Endothelial cell (in vitro differentiated cells): ENCODE measurements at places on chromosomes 2 and 18.

GRCh38 chr2:101153077-101153707 is 2.0 kb upstream of the TBC1D8 start:
- H3K27ac ChIP-seq = no peak overlapping the region
- H3K4me3 ChIP-seq = no peak overlapping the region
- peaks cover 36% of the 10 kb centered on the region for H3K4me1 ChIP-seq

DNA sequence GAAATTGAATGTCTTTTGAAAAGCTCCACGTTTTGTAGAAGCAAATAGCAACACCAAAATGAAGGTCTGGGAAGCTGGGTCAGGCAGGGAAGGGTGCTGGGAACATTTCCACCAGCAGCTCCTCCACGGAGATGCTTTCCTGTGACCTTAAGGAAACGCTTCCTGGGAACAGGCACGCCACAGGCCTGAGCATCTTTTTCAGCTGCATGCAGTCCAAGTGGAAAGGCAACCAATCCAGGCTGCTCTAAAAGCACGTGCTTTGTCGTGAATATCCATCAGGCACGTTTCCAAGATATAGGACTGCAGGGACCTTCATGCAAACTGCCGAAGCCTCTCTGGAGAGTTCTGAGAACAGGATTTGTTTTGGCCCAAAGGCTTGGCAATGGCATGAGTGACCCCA is 109.3 kb downstream of the KLHL29 start:
- H3K27ac ChIP-seq = no peak overlapping the region
- H3K4me1 ChIP-seq = peaks cover 11% of the 10 kb centered on the region
- H3K27me3 ChIP-seq = peaks cover 7% of the 10 kb centered on the region

GRCh38 chr2:113818382-113818951 is 62.0 kb upstream of the SLC35F5 start:
- H3K27ac ChIP-seq = no peak overlapping the region
- H3K4me3 ChIP-seq = no peak overlapping the region
- DNase-seq = peak; percentile 5

- H3K4me3 ChIP-seq = no peak overlapping the region
- H3K27ac ChIP-seq = no peak overlapping the region
- H3K36me3 ChIP-seq = no peaks in the 10 kb centered on the region
- peaks cover 5% of the 10 kb centered on the region for H3K4me1 ChIP-seq
- no peak for DNase-seq
These were observed 1.7 kb upstream of the C2orf42 start for GRCh38 chr2:70192516-70192915.

GRCh38 chr2:136798766-136799165 is 33.4 kb downstream of the THSD7B start:
- H3K36me3 ChIP-seq = no peaks in the 10 kb centered on the region
- no peak overlapping the region for H3K4me3 ChIP-seq
- no peaks in the 10 kb centered on the region for H3K4me1 ChIP-seq
- no peaks in the 10 kb centered on the region for H3K27me3 ChIP-seq
- no peak for DNase-seq
- H3K27ac ChIP-seq = no peak overlapping the region

- H3K4me1 ChIP-seq = no peaks in the 10 kb centered on the region
- H3K4me3 ChIP-seq = peak within 1 kb of the TSS; percentile 78
These were observed at the start of gene FER1L5 for GRCh38 chr2:96642564-96643360. Gene FER1L5 (plus strand): TSS chr2:96642764. CDS start chr2:96642837, 73 bp downstream.

- DNase-seq = no peak
- H3K36me3 ChIP-seq = no peaks in the 10 kb centered on the region
These were observed 16.8 kb upstream of the SRBD1 start for GRCh38 chr2:45627911-45628310.

DNA sequence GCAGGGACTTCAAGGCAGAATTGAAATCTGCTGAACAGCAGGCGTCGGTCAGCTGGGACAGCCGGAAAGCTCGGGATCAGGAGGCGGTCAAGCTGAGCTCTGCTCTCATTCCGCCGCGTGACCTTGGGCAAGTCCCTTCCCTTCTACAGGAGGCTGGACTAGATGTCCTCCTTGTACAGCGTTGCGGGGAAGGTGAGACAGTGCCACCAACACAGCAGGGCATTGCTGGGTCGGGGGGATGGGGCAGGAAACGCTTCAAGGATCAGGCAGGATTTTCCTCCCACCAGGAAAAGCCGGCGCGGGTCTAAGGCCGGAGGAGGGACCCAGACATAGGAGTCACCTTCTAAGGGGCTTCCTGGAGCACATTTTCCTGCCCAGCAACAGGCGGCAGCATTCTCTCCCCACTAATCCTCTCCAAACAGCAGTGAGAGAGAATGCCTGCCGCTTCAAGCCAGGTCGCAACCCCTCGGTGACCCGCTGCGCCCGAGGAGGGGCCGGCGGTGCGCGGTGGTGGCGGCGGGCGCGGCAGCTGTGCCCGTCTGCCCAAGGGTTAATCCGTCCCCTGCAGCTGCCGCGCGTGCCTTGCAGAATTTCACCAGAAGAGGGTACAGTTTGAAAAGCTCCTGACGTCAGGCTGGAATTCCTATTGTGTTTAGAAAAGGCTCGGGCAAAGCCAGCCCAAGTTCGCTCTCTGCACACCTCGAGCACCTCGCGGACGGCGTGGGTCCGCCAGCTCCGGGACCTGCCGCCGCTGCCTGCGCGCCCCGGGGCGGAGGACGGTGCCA is at the start of gene KCNF1:
Gene KCNF1 (plus strand): TSS at position 644 of the 785 bp plus-strand sequence. CDS start 493 bp downstream, outside the sequence.
- H3K4me3 ChIP-seq = peak within 1 kb of the TSS; percentile 89
- peaks cover 22% of the 10 kb centered on the region for H3K4me1 ChIP-seq
- H3K36me3 ChIP-seq = peaks cover 15% of the 10 kb centered on the region
- peak within 1 kb of the TSS; percentile 33 for H3K27ac ChIP-seq
- H3K27me3 ChIP-seq = peaks cover 29% of the 10 kb centered on the region

- H3K4me3 ChIP-seq = peak overlapping the region; percentile 23
- peaks cover 37% of the 10 kb centered on the region for H3K4me1 ChIP-seq
- H3K36me3 ChIP-seq = peaks cover 10% of the 10 kb centered on the region
- no peak for DNase-seq
These were observed 1.4 kb upstream of the CAB39 start for GRCh38 chr2:230711224-230711623.

- no peaks in the 10 kb centered on the region for H3K4me1 ChIP-seq
- no peak overlapping the region for H3K4me3 ChIP-seq
- H3K36me3 ChIP-seq = no peaks in the 10 kb centered on the region
- H3K27me3 ChIP-seq = peaks cover 10% of the 10 kb centered on the region
- H3K27ac ChIP-seq = no peak overlapping the region
- no peak for DNase-seq
These were observed 6.1 kb upstream of the OTOF start for GRCh38 chr2:26483957-26484565.

GRCh38 chr2:102618452-102619413 is 620 bp upstream of the SLC9A2 start:
- peaks cover 6% of the 10 kb centered on the region for H3K36me3 ChIP-seq
- DNase-seq = peak; percentile 24
- peak overlapping the region; percentile 87 for H3K4me3 ChIP-seq
- peaks cover 8% of the 10 kb centered on the region for H3K4me1 ChIP-seq
- H3K27ac ChIP-seq = peak overlapping the region; percentile 27
- peaks cover 16% of the 10 kb centered on the region for H3K27me3 ChIP-seq

- DNase-seq = no peak
- H3K27me3 ChIP-seq = no peaks in the 10 kb centered on the region
- peaks cover 4% of the 10 kb centered on the region for H3K4me1 ChIP-seq
- peaks cover 4% of the 10 kb centered on the region for H3K36me3 ChIP-seq
These were observed 3.1 kb upstream of the KCNJ13 start for GRCh38 chr2:232779465-232779864.

DNA sequence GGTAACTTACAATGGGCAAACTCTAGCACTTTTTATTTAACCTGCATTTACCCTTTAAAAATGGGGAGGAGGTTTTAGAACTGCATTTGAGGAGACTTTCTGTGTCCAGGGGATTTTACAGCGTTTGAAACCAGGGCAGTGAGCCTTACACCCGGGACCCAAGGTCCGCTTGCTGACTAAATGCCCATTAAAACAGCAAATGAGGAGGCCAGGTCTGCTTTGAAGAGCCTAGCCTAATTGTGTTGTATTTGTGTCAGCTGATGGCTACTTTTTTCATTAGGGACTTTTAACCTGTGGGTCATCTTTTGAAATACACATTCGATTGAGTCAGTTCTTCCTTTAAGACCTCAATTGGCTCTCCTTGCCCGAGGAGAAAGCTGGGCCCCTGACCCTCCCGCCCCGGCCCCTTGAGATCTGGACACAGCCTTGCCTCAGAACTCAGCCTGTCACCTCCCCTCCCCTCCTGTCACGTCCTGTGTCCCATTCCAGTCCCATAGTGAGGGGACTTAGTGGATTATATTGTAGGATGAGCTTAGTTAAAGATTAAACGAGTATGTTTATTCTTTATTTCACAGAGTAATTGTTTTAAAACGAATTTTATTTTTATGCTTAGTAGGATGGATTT is 69.0 kb downstream of the KLHL29 start:
- peaks cover 6% of the 10 kb centered on the region for H3K36me3 ChIP-seq
- no peak for DNase-seq
- no peak overlapping the region for H3K27ac ChIP-seq
- H3K4me3 ChIP-seq = no peak overlapping the region
- peaks cover 3% of the 10 kb centered on the region for H3K27me3 ChIP-seq

- DNase-seq = no peak
- H3K27me3 ChIP-seq = peaks cover 2% of the 10 kb centered on the region
- H3K4me1 ChIP-seq = no peaks in the 10 kb centered on the region
- no peak overlapping the region for H3K27ac ChIP-seq
These were observed 49.3 kb upstream of the STK17B start for GRCh38 chr2:196220671-196221070.

- DNase-seq = no peak
- peaks cover 8% of the 10 kb centered on the region for H3K4me1 ChIP-seq
- H3K27ac ChIP-seq = no peak overlapping the region
- no peak overlapping the region for H3K4me3 ChIP-seq
These were observed 75.8 kb upstream of the SLC1A4 start for GRCh38 chr2:64913357-64913869.

DNA sequence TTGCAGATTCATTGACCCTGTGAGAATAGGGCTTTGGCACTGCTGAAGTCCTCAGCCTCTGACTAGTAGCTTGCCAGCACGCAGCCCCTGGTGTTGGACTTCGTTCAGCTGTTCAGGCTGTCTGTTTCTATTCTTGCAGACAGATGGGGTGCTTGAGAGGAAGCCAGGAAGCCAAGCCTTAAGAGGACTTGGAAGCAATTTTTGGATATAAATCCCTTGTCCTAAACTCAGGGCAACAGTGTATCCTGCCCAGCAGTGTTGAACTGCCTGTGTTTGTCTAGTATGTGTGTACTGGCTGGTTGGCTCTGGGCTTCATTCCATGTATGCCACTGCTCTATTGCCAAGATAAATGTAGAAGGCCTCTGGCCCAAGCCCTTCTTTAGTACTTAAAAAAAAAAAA is 108.6 kb downstream of the COMMD1 start:
- no peaks in the 10 kb centered on the region for H3K36me3 ChIP-seq
- no peak overlapping the region for H3K27ac ChIP-seq
- DNase-seq = no peak

GRCh38 chr2:152175012-152175367 is 573 bp downstream of the STAM2 start:
- H3K4me1 ChIP-seq = peaks cover 12% of the 10 kb centered on the region
- peak overlapping the region; percentile 96 for H3K4me3 ChIP-seq
- peak overlapping the region; percentile 99 for H3K27ac ChIP-seq
- no peak for DNase-seq
- H3K27me3 ChIP-seq = peaks cover 2% of the 10 kb centered on the region

GRCh38 chr2:206970589-206971360 is 31.5 kb downstream of the CPO start:
- H3K27ac ChIP-seq = no peak overlapping the region
- peaks cover 1% of the 10 kb centered on the region for H3K27me3 ChIP-seq
- no peaks in the 10 kb centered on the region for H3K36me3 ChIP-seq
- H3K4me1 ChIP-seq = peaks cover 18% of the 10 kb centered on the region

- H3K36me3 ChIP-seq = no peaks in the 10 kb centered on the region
- peaks cover 9% of the 10 kb centered on the region for H3K4me1 ChIP-seq
- H3K27me3 ChIP-seq = no peaks in the 10 kb centered on the region
These were observed 10.5 kb upstream of the CDK15 start for GRCh38 chr2:201795607-201796477.

- no peak for DNase-seq
- H3K27me3 ChIP-seq = peaks cover 4% of the 10 kb centered on the region
- no peak overlapping the region for H3K27ac ChIP-seq
- H3K4me3 ChIP-seq = no peak overlapping the region
- peaks cover 7% of the 10 kb centered on the region for H3K4me1 ChIP-seq
These were observed 24.4 kb downstream of the SGPP2 start for GRCh38 chr2:222448748-222449181.

DNA sequence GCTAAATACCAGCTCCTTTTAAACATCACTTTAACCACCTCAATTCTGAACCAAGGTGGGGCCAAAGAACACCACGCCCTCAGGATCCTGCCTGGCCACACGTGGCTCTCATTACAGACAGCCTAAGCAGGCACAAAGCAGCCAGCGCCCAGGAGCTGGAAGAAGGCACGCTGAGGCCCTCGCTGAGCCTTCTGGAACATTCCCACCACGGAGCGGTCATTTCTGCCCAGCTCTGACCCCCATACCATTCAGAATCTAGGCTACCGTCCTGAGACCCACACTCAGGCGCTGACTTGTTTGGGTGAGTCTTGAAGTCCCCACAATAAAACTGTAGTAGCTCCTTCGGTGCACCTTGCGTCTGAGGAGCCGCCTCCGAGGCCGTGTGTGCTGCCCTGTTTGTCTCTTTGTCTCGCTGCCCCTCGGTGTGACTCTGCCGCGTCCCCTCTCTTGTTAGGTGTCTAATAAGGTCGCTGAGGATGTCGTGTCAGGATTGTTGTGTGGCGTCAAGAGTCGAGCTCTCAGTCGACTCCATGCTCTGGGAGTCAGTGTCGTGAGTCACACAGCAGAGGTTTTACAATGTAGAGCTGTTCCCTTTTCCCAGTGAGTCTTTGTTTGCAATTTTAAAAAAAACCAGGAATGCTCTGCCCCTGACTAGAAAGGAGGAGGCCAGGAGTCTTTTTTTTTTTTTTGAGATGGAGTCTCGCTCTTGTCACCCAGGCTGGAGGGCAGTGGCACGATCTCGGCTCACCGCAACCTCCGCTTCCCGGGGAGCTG is 242.4 kb downstream of the KLHL29 start:
- peaks cover 11% of the 10 kb centered on the region for H3K4me1 ChIP-seq
- no peak overlapping the region for H3K27ac ChIP-seq
- peaks cover 11% of the 10 kb centered on the region for H3K27me3 ChIP-seq
- H3K36me3 ChIP-seq = peaks cover 18% of the 10 kb centered on the region

- no peaks in the 10 kb centered on the region for H3K4me1 ChIP-seq
- H3K27me3 ChIP-seq = no peaks in the 10 kb centered on the region
- H3K36me3 ChIP-seq = no peaks in the 10 kb centered on the region
These were observed 54.9 kb downstream of the VRK2 start for GRCh38 chr2:58101500-58101899.

DNA sequence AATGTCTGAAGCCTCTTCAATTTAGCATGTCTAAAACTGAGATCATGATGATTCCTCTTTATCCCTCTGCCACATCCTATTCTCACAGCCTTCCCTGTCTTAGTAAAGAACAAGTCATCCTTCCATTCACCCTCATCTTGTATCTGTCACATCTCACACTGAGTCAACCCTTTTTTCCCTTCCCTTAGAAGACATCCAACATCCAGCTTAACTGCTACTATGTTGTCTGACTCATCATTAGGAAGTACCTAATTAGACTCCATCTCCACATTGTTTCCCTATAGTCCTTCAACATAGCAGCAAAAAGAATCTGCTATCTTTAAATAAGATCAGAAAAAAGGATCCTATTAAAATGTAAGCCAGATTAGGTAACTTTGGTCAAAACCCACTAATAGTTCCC is 85.2 kb upstream of the GRB14 start:
- no peak overlapping the region for H3K4me3 ChIP-seq
- H3K27ac ChIP-seq = no peak overlapping the region
- no peaks in the 10 kb centered on the region for H3K4me1 ChIP-seq
- H3K36me3 ChIP-seq = no peaks in the 10 kb centered on the region
